ENCODE measurements at places on chromosomes 5 and 9.

DNA sequence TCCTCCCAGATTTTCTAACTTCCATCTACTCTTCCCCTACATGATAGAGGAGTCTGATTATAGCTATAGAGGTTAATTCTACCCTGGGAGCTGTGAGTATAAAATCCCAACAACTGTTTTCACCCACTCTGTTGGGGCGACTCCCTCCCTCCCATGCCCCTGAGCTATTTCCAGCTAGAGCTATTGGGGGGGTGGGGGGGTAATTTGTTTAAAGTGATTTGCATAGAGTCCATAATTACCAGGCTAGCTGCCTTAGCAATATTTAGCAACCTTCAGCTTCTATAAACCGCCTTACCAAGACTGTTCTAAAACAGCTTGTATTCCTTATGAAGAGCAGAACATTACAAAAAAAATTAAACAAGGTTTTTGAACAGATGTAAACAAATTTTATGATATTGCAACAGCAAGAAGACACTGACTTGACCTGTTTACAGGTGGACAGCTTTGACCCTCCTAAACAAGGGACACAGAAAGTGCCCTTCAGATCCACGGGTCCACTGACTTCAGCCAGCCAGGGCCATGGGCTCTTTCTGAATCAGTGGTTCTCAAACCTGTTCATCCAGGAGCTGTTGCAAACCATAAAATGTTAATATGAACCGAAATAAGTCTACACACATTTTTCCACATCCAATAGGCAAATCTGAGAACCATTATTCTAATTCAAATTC lies 98.2 kb downstream of the OTULIN start:
- DNase-seq = no peak

- DNase-seq = no peak
These were observed 28.5 kb downstream of the GLDC start for GRCh38 chr9:6616951-6617602.

DNA sequence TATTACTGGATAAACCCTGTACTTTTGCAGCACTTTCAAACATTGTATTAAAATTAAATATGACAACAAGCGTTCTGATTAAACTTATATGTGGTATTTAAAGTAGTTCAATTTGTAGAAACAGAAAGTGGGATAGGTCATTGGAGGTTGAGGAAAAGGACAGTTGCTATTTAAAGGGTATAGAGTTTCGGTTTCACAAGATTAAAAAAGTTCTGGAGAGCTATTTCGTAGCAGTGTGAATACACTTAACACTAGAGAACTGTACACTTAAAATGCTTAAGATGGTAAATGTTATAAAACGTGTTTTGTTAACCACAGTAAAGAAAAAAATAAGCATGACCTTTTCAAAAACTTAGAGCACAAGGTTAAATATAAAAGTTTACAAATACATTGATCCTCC lies 382.1 kb downstream of the BRINP1 start:
- no peak for DNase-seq

GRCh38 chr5:150422075-150422474 lies 9.4 kb upstream of the CD74 start:
- no peak for DNase-seq

DNA sequence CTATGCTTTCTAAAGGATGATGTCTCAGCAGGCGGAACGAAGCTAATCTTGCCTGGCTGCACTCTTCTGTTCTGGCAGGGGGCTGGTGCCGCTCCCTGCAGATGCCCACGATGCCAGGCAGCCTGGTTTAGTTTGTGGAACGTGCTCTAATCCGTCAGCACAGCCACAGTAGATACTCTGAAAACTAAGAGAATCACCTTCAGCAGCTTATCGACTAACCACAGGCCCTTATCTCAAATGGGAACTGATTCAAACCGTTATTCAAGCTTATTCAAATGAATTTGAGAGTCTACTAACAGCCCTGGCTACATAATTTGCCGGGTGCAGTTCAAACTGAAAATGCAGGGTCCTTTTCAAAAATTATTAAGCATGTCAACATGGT lies 246.6 kb upstream of the ANKRD55 start:
- no peak for DNase-seq

DNA sequence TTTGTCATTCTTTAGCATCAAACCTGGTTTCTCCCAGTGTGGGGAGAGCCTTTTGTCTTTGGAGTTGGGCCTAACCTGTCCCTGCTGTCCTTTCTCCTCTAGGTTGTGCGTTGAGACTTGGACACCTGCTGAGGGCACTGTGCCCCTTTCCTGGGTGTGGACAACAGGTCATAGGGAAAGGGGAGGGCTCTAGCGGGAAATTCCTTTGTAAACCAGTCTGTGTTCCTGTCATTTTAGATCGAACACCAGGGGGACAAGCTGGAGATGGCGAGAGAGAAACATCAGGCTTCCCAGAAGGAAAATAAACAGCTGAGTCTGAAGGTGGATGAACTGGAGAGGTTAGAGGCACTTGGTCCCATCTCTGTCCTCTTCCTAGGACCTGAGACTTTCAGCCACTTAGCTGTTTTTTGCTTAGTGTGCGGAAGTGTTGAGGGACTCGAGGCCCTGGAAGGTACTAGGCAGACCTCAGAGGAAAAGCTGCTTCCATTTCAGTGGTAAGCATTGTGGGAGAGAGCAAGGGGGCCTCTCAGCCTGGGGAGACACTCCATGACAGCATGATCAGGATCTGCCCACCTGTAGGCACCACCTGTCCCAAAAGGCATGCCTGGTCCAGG lies 8.6 kb upstream of the GLE1 start:
- DNase-seq = no peak

DNA sequence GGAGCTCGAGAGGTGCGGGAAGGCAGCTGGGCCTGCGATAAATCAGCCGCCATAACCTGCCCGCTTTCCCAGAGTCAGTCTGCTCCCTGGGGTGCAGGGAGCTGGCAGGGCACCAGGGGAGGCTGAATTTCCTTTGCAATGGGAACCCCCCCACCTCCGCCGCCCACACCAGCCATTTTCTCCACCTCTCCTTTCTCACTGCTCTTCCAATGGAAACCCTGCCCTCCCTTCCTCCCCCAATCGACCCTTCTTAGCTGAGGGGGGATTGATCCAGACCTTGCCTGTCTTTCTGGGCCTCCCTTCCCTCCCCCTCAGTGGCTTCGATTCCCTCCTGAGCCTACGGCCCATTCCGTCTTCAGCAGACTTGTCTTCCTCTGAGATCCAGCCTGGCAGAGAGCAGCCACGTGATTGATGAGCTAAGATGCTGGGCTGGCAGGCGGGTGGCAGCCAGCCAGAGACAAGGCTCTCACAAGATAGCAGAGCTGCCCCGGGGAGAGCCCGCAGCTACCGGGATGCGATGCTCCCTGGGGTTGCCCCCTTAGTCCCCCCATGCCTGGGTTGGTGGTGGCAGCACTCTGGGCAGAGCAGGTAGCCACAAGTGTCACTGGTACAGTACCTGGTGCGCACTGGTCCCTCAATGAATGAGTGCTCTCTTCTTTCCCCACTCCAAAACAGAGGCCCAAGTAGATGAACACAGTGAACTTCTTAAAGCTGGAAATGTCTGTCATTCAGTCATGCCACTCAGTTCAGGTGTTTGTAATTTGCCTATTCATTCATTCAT lies 53.7 kb upstream of the FABP6 start:
- DNase-seq = no peak

- DNase-seq = peak; percentile 63
These were observed 85.3 kb downstream of the PAPPA start for GRCh38 chr9:116238776-116239340.

DNA sequence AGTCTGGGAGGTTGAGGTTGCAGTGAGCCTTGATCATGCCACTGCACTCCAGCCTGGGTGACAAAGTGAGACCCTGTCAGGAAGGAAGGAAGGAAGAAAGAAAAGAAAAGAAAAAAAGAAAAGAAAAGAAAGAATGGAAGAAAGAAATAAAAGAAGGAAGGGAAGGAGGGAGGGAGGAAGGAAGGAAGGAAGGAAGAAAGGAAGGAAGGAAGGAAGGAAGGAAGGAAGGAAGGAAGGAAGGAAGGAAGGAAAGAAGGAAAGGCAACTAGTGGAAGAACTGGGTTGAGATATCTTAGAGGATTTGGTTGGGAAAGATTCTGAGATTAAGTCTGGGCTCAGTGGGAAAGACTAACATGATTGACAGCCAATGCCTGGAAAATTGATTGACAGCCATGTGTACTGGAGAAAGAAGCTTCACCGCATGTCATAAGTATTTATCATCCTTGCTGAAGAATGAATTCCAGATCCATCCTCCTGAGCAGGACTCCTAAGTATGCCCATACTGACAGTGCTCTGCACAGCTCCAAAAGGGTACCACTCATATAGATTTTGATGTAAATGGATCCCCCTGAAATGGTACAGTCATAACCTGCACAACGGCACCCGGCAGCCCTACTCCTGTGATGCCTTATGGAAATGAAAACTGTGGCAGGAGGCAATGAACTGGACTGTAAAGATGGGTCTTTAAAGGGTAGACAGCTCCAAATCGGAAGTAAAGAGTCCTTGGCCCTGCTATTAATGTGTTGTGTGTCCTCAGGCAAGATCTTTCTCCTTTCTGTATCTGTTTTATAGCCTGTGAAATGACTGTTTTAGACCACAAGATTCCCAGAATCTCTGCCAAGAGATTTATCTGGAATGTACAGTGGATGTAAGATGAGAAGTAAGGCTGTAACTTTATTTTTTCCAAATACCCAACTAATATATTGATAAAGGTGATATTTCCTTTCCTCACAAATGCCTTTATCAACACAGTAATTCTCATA lies 16.9 kb upstream of the ADRA1B start:
- DNase-seq = peak; percentile 66

- DNase-seq = no peak
These were observed 19.6 kb downstream of the GPR21 start for GRCh38 chr9:123053046-123053445.

- DNase-seq = no peak
These were observed 27.0 kb upstream of the PDCD1LG2 start for GRCh38 chr9:5483306-5483705.

GRCh38 chr9:89601856-89602562 lies 2.8 kb upstream of the GADD45G start:
- DNase-seq = no peak

- DNase-seq = no peak
These were observed 69.4 kb downstream of the LMX1B start for GRCh38 chr9:126682928-126683697.

DNA sequence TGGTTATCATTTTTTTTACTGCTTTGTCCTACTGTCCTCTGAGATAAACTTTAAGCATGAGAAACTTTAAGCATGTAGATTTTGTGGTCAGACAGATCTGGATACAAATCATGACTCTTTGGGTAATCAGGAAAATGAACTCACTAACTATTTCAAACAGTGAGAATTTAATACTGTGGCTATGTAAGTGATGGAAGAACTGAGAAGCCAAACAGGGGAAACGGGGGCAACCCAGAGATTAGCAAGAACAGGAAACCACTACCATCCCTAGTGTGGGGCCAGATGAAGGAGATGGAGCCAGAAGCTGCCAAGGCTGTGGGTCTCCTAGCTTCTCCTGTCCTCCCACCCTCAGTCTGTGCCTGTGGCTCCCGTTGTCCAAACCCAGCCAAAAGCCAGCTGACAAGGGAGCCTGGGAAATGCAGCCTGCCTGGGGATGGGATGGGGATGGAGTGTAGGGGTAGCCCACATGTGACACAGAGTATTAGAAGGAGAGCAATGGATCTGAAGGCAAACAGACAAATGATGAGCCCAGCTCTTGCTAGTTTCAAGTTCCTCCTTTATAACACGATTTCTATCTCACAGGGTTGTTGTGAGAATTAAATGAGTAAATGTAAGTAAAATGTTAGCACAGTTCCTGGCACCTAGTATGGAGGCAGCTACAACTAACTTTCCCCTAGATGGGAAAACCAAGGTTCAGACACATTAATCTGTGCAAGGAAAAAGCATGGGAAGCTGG lies 27.7 kb upstream of the CDC23 start:
- no peak for DNase-seq

DNA sequence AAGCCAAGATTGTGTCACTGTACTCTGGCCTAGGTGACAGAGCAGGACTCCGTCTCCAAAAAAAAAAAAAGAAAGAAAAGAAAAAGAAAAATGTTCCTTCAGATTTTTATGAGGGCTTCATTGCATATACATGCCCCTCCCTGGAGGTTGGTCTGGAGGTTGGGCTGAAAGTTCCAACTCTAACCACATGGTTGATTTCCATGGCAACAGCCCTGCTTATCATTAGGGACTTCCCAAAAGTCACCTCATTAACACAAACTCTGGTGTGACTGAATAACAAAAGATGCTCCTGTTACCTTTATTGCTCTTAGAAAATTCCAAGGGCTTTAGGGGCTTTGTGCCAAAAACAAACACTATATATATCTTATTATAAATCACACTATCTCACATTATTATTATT lies 113.8 kb downstream of the TMC1 start:
- DNase-seq = no peak

DNA sequence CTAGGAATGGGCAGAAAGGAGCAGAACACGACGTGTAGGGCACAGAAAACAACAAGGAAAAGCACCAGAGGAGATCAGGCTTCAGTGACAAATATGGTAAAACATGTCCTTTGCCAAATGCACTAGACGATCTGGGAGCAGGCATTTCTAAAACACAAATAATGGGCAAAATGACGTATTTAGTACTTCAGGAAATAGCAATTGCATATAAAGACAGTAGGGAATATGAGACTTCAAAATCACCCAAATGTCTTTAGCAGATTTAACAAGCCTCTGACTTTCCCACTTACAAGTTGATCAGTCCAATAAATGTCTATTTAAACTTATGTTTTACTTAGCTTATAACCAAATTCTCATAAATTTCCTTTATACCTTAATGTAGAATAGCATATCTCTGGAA lies 969.6 kb upstream of the C9orf72 start:
- no peak for DNase-seq

DNA sequence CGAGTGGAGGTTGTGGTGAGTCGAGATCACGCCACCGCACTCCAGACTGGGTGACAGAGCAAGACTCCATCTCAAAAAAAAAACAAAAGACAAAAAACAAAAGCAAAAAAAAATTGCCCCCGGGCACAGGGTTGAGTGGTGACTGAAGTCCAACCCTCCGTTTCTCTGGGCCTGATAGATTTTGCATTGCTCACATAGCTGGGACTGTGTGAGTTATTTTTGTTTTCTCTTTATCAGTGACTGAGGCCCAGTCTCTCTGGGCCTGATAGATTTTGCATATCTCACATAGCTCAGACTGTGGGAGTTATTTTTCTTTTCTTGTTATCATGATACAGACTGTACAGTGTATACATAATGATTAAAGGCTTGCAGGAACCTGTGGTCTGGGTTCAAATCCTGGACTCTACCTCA lies 2.6 kb upstream of the SLC28A3 start:
- peak; percentile 71 for DNase-seq

DNA sequence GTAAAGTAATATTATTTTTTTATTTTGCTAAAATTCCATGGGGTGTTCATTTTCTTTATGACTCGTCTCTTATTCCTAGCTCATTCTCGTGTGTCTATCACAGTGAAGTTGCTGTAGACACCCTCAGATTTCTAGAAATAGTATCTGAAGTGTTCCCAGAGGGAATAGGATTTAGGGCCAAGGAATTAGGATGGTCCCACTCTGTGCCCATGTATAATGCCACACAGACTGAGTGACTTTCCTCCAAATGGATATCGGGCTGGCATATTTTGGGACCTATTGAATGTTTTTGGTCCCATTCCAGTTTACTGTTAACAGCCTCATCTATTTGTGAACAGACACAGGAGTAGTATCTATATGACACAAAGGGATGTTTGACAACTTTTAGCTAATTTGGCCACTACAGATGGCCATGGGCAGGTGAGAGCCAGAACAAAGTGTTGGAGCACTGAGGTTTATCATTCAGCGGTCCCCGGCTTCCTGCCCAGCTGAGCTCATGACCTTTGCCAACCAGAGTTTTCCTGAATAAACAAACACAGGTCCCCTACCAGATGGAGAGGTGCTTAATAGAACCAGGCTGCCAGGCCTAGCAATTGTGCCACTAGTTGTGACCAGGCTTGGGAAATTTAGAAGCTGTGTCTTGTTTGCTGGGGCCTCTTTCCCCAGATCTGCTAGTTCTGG lies 46.9 kb downstream of the MAP1B start:
- no peak for DNase-seq
